ENCODE measurements at places on chromosomes 2 and 18.

DNA sequence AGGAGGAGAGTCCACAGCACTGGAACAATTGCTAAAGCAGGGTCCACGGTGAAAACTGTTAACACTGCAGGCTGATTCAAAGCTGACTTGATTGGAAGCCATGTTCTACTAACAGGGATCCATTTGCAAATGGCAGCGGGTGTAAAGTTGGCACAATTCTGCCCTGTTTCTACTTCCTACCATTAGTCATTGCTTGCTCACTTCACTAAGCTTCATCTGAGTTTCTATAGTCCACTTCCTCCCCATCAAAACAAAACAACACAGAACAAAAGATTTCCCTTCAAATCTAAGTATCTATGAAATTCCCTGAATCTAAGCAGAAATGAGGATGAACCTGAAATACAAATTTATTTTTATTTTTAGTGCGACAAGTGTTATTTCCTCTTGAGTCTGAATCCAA is 187.4 kb upstream of the SOX11 start:
- DNase-seq: no peak

DNA sequence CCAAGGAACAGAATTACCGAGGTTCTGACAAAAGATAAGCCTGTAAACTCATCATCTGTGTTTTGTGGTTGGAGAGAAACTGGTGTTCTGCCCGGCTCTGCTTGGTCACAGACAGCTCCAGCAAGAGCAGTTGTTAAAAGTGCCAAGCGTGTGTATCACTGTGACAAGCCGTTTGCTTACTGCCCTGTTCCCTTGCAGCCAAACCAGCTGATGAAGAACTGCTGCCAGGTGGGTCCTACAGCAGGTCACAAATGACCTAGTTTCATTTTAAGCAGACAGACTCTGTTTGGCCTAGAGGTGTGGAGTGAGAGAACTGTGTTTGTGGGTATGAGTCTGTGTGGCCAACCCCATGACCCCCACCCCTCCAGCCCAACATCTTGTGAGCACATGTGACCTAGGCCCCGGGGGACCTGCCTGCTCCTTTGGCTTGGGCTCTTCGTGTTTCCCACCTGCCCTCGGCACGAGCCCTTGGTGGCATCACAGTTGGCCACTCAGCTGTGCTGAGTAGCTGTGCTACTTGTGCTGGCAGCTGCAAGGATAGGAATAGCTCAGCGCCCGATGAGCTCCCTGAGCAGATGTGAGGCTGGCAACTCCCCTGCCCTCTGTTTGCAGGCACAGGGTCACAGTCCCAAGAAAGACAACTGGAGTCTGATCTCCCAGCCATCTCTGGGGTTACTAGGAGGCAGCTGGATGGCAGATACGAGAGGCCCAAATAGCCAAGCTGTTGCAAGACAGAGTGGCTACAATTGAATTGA is 9.7 kb downstream of the OXER1 start:
- DNase-seq: peak; percentile 48

GRCh38 chr18:31980863-31981262 is 37.8 kb upstream of the RNF125 start:
- no peak for DNase-seq

GRCh38 chr2:45822272-45822630 is 170.8 kb downstream of the PRKCE start:
- no peak for DNase-seq

- DNase-seq: no peak
Measured at GRCh38 chr2:42959234-42960001, 167.0 kb upstream of the HAAO start.

- no peak for DNase-seq
Measured at GRCh38 chr18:63319383-63320122, at the start of gene BCL2. Gene BCL2, minus strand, starts transcription at chr18:63319769.

- DNase-seq: no peak
Measured at GRCh38 chr2:105113616-105114291, 75.9 kb downstream of the MRPS9 start.

DNA sequence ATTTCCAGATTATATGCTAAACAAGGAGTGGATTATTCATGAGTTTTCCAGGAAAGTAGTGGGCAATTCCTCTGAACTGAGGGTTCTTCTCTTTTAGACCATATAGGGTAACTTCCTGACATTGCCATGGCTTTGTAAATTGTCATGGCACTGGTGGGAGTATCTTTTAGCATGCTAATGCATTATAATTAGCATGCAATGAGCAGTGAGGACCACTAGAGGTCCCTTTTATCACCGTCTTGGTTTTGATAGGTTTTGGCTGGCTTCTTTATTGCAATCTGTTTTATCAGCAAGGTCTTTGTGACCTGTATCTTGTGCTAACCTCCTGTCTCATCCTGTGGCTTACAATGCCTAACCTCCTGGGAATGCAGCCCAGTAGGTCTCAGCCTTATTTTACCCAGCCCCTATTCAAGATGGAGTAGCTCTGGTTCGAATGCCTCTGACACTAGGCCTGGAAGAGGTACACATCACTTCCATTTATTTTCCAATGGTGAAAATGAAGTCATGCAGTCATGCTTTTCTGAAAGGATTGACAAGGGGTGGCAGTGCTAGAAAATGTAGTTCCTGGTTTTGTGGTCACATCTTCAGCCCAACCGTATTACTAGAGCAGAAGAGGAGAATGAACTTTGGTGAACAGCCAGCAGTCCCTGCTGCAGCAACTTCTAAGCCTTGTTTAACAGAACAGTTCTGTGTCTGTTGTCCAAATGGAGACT is 26.6 kb upstream of the ITGA4 start:
- DNase-seq: no peak

DNA sequence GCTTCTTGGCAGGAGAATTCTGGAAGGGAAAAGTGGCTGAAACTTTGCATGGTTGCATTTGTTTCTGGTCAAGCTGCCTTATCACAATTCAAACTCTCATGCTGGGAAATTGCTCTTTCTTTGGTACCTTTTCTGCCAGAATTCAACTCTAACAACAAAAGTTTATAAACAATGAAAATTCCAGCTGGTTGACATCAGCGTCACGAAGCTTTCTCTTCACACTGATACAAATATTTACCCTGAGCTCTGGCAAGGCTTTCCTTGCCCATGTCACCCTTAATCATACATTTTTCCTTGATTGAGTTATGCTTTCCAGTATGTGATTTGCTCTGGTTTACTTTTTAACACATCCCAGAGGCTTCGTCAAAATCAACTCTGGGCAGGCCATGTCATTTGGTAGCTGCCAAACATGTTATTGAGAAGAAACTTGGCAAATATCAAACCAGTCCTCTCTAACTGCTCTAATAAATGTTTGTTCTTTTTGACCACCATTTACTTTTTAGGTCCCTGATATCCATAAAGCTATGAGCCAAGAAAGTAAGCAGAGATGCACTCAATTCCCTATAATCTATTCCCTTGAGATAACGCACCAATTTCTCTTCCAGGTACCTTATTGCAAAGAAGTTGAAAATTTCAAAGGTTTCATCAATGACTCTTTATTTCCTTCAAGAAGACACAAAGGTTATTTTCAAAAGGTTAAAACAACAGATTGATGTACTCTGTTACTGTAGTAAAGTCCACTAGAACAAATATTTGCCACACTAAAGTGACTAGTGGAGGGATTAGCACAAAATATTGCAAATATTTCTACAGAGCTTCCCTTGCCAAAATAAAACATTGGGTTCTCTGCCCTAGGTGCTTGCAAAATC is 1241.1 kb upstream of the ZEB2 start:
- DNase-seq: no peak

GRCh38 chr18:22330508-22330907 is 87.2 kb downstream of the CTAGE1 start:
- DNase-seq: no peak

Data from GM20000 (cell line).